ENCODE measurements at places on chromosomes 3 and 15. TPM values are rescaled to one million over a fixed set of nuclear protein-coding genes. Genes with fewer than 3 reads are reported as not detected.

DNA sequence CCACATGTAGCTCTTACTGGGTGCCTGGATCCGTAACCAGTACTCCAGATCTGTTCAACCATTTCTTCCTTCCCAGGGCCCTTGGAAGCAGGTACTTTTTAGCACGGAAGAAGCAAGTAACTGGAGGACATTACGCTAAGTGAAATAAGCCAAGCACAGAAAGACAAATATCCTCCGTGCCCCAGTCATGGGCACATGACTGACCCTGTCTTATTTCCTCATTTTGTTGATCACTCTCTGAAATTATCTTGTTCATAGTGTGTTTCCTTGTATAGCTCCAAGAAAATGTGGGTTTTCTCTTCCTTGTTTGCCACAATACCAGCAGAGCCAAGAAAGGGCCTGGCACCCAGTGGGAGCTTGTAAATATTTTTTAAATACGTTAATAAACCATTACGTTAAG, 32.2 kb upstream of the MTMR14 start:
- H3K4me3 ChIP-seq: no peak overlapping the region
- DNase-seq: no peak
- no peak overlapping the region for H3K27ac ChIP-seq
- peaks cover 3% of the 10 kb centered on the region for H3K27me3 ChIP-seq

DNA sequence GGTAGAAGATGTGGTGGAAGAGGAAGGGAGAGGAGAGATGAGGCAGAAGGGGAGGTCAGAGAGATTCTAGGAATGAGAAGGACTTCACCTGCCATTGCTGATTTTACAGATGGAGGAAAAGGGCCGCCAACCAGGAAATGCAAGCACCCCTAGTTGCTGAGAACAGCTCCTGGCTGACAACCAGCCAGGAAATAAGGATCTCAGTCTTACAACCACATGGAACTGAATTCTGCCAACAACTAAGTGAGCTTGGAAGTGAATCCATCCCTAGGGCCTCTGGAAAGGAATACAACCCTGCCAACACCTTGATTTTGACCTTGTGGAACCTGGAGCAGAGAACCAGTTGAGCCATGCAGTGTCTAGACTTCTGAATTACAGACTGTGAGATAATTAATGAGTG, 86.6 kb downstream of the EDEM1 start:
- DNase-seq: peak; percentile 27
- H3K27ac ChIP-seq: no peak overlapping the region
- no peaks in the 10 kb centered on the region for H3K27me3 ChIP-seq
- H3K4me3 ChIP-seq: no peak overlapping the region
- peaks cover 12% of the 10 kb centered on the region for H3K4me1 ChIP-seq

- no peak overlapping the region for H3K27ac ChIP-seq
- H3K27me3 ChIP-seq: no peaks in the 10 kb centered on the region
- H3K4me1 ChIP-seq: peaks cover 49% of the 10 kb centered on the region
- no peaks in the 10 kb centered on the region for H3K36me3 ChIP-seq
These were observed 11.7 kb downstream of the ITGA11 start for GRCh38 chr15:68420186-68420684.

Gene CEP152
- total RNA-seq: 4.2 TPM

Gene TMEM266
- total RNA-seq: 0.36 TPM

DNA sequence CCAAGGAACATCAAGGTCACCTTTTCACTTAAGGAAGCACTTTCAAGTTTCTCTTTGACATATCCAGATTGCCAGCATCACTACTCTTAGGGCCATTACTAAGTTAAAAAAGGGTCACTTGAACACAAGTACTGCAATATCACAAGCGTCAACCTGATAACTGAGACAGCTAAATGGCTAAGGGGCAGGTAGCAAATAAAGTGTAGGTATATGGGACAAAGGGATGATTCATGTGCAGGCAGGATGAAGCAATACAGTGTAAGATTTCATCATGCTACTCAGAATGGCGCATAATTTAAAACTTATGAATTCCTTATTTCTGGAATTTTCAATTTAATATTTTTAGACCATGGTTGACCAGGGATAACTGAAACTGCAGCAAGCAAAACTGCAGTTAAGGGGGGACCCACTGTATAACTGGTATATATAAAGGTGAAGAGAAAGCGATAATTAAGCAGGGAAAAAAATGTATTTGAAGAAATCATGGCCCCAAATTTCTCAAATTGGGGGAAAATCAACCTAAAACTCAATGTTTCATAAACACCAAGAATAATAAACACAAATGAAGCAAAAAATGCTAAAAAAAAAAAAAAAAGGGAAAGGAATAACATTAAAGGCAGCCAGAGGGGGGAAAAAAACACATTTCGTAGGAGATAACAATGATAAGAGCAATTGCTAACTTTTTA, 13.1 kb downstream of the CCR1 start:
- H3K36me3 ChIP-seq: no peaks in the 10 kb centered on the region
- no peak overlapping the region for H3K4me3 ChIP-seq
- H3K4me1 ChIP-seq: no peaks in the 10 kb centered on the region
- peaks cover 2% of the 10 kb centered on the region for H3K27me3 ChIP-seq
- no peak for DNase-seq
- H3K27ac ChIP-seq: no peak overlapping the region

GRCh38 chr3:129432671-129433070, 4.2 kb upstream of the EFCAB12 start:
- no peak overlapping the region for H3K4me3 ChIP-seq
- no peak for DNase-seq
- H3K4me1 ChIP-seq: peaks cover 14% of the 10 kb centered on the region
- H3K27me3 ChIP-seq: no peaks in the 10 kb centered on the region

GRCh38 chr3:133583396-133583795, 9.9 kb downstream of the CDV3 start:
- H3K36me3 ChIP-seq: peaks cover 73% of the 10 kb centered on the region
- H3K27me3 ChIP-seq: no peaks in the 10 kb centered on the region
- no peak overlapping the region for H3K27ac ChIP-seq
- no peak overlapping the region for H3K4me3 ChIP-seq
- peaks cover 1% of the 10 kb centered on the region for H3K4me1 ChIP-seq

GRCh38 chr15:22887157-22887951, 48.9 kb downstream of the NIPA2 start:
- H3K27ac ChIP-seq: peak overlapping the region; percentile 94
- H3K4me3 ChIP-seq: peak overlapping the region; percentile 1
- H3K36me3 ChIP-seq: peaks cover 5% of the 10 kb centered on the region
- peaks cover 15% of the 10 kb centered on the region for H3K4me1 ChIP-seq

Gene CCDC32
- 24.3 TPM for total RNA-seq

Gene C2CD4A
- total RNA-seq: not detected

Gene ACTRT3
- 3.3 TPM for total RNA-seq

DNA sequence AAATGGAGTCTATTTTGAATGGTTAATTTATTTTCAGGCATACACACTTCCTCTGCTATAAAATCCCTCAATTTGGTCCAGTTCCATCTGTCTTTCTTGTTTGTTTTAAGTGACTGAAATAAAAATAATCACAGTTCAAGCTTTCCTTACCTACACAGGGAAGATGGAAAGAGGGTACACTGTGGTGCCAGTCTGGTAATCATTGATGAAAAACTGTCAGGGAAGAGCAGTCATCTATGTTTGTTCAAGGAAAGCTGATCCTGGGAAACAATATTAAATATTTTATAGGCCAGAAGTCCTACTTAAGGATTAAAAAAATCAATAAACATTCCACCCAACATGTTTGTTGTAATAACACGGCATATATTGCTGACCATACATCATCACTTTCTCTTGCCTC, 115.2 kb upstream of the KCNMB2 start:
- no peaks in the 10 kb centered on the region for H3K27me3 ChIP-seq
- H3K4me3 ChIP-seq: no peak overlapping the region
- no peaks in the 10 kb centered on the region for H3K36me3 ChIP-seq
- H3K27ac ChIP-seq: no peak overlapping the region
- no peaks in the 10 kb centered on the region for H3K4me1 ChIP-seq

Gene ARHGEF26
- total RNA-seq: 1.7 TPM

DNA sequence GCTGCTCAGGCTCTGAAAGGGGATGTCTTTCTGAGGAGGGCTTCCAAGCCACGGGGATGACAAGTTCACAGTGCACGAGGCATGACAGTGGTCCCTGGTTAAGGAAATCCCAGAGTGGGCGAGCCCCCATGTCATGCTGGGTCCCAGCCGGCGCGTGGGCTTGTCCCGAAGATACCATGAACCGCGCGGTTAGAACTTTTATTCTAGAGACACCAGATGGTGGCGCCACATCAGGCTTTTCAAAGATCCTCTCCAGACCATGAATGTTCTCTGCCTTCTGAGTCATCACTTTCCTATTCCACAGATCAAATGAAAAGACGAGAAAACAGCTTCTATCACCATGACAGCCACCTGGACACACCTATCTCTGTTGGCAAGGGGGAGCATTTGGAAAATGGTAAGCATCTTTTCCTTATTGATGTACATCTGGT, 227.8 kb upstream of the LYSMD4 start:
- H3K27ac ChIP-seq: no peak overlapping the region
- no peaks in the 10 kb centered on the region for H3K4me1 ChIP-seq
- H3K4me3 ChIP-seq: no peak overlapping the region
- H3K36me3 ChIP-seq: no peaks in the 10 kb centered on the region
- DNase-seq: no peak
- peaks cover 3% of the 10 kb centered on the region for H3K27me3 ChIP-seq

GRCh38 chr15:40793216-40793989, 13.5 kb upstream of the ZFYVE19 start:
- H3K36me3 ChIP-seq: peaks cover 3% of the 10 kb centered on the region
- H3K27me3 ChIP-seq: no peaks in the 10 kb centered on the region
- H3K4me3 ChIP-seq: peak overlapping the region; percentile 5
- DNase-seq: peak; percentile 94
- H3K4me1 ChIP-seq: peaks cover 21% of the 10 kb centered on the region
- H3K27ac ChIP-seq: peak overlapping the region; percentile 80

DNA sequence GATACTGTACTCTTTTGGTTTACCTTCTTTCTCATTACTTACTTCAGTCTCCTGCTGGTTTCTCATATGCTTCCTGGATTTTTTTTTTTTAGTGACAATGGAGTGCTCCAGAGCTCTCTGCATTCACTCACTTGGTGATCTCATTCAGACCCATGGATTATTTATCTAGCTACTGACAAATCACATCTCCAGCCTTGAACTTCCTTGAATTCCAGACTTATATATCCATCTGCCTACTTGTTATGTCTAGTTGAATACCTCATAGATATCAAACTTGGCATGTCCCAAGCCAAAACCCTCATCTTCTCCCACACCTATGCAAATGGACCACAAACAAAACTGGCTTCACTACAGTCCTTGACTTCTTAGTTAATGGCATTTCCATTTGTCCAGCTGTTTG, 234.7 kb upstream of the ZPLD1 start:
- no peak overlapping the region for H3K4me3 ChIP-seq
- no peaks in the 10 kb centered on the region for H3K36me3 ChIP-seq
- peak; percentile 94 for DNase-seq
- peaks cover 3% of the 10 kb centered on the region for H3K4me1 ChIP-seq
- H3K27ac ChIP-seq: peak overlapping the region; percentile 39
- no peaks in the 10 kb centered on the region for H3K27me3 ChIP-seq

- no peak overlapping the region for H3K4me3 ChIP-seq
- no peaks in the 10 kb centered on the region for H3K36me3 ChIP-seq
- H3K4me1 ChIP-seq: no peaks in the 10 kb centered on the region
- H3K27me3 ChIP-seq: peaks cover 5% of the 10 kb centered on the region
- DNase-seq: no peak
- no peak overlapping the region for H3K27ac ChIP-seq
These were observed 33.4 kb downstream of the CPEB1 start for GRCh38 chr15:82613747-82614146.

Gene ANKRD63
- total RNA-seq: not detected

Gene UTS2B
- 0.75 TPM for total RNA-seq

Gene BCL2A1
- total RNA-seq: not detected

Gene ACKR2
- 2.1 TPM for total RNA-seq

- no peak for DNase-seq
- H3K27me3 ChIP-seq: peaks cover 21% of the 10 kb centered on the region
- H3K4me3 ChIP-seq: no peak overlapping the region
- H3K4me1 ChIP-seq: no peaks in the 10 kb centered on the region
- no peaks in the 10 kb centered on the region for H3K36me3 ChIP-seq
These were observed 45.7 kb downstream of the LHFPL4 start for GRCh38 chr3:9507586-9508578.

- peaks cover 6% of the 10 kb centered on the region for H3K36me3 ChIP-seq
- H3K4me3 ChIP-seq: no peak overlapping the region
- no peak for DNase-seq
- no peak overlapping the region for H3K27ac ChIP-seq
- H3K27me3 ChIP-seq: no peaks in the 10 kb centered on the region
These were observed 151.3 kb downstream of the LPP start for GRCh38 chr3:188305220-188305619.

Gene MAP6D1
- 4.6 TPM for total RNA-seq

Gene EOMES
- total RNA-seq: not detected

DNA sequence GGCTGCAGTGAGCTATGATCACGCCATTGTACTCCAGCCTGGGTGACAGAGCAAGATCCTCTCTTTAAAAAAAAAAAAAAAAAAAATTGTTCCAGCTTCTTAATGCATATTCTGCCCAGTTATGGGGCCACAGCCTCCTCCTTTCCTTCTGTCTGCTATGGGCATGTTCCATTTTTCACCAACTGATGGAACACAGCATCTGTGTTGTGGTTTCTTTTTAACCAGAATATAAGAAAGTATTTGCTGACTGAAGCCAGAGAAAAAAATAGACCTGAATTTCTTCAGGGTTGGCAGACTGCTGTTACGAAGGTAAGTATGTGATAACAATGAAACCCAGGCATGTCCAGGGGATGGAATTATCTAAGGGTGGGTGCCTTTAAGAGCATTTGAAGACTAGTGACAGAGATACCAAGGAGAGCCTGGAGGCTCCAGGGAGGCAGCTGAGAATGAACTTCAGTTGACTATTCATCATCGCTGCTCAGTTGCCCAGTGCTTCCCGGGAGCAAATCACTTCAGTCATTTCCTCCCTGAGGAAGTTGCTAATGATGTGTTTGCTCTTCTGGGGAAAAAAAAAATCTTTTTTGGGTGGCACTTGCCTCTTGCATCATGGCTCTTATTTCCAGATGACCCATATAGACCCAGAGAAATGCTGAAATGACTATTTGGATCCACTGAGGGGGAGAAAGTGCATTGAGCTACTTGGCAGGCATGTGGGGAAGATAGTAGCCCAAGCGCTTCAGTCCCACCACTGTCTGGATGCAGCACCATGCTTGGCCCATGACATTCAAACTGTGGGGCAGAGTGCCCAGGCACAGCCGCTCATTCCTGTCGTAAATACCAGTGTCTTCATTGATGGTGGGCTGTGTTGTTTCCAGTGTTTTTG, 14.5 kb downstream of the NCBP2 start:
- H3K27ac ChIP-seq: no peak overlapping the region
- no peak overlapping the region for H3K4me3 ChIP-seq
- peaks cover 20% of the 10 kb centered on the region for H3K36me3 ChIP-seq

DNA sequence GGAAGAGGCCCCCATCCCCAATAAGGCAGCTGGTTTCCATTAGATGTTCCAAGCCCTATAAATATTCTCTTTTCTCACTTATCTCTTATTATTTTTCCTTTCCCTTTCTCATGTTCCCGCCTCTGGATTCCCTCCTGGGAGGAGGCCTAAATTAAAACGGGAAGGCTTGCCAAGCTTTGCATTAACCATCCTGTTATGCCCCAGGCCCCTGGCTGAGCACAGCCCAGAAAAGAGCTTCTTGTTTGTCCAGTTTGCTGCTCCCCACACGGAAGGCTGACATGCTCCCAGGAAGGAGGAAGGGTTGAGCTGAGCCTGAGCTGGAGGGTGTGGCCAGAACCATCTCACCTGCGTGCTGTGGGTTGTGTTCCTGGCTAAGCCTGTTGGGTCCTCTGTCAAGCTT, 63.1 kb upstream of the BOC start:
- DNase-seq: no peak
- H3K4me1 ChIP-seq: no peaks in the 10 kb centered on the region
- no peaks in the 10 kb centered on the region for H3K36me3 ChIP-seq
- no peak overlapping the region for H3K27ac ChIP-seq
- no peak overlapping the region for H3K4me3 ChIP-seq
